ENCODE measurements at places on chromosomes 1 and 21. TPM values are rescaled to one million over a fixed set of nuclear protein-coding genes. Genes with fewer than 3 reads are reported as not detected.

YOD1 gene
- total RNA-seq: 18.9 TPM

GRCh38 chr1:24992124-24992760 is 62.2 kb upstream of the RUNX3 start:
- DNase-seq: no peak

LRRN2 gene
- total RNA-seq: 10.8 TPM

PLEKHM2 gene
- 27.0 TPM for total RNA-seq

GRCh38 chr1:156499842-156500542 is 583 bp downstream of the MEF2D start:
- DNase-seq: no peak

- peak; percentile 53 for DNase-seq
Observed at GRCh38 chr21:36769051-36769839, 70.3 kb downstream of the SIM2 start.

- DNase-seq: no peak
Observed at GRCh38 chr21:24420689-24421088, 1186.6 kb downstream of the MRPL39 start.

APOBEC4 gene
- not detected for total RNA-seq

MTF2 gene
- 86.9 TPM for total RNA-seq

DNA sequence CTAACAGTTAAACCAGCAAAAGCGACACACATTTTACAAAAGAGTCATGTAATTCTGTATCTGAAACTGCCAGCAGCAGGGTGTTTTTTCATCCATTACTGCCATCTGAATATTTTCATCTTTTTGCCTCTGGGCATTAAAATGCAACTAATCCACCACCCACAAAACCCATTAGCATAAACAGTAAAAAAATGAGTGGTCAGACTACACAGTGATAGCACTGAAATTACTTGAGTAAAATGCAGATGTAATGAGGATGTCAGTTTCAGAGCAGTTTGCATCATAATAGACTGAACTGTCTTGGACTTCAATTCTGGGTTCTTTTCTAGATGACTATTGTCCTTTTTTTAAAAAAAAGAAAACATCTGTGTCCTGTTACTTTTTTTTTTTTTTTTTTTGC is 132.3 kb downstream of the GABPA start:
- DNase-seq: no peak

DNA sequence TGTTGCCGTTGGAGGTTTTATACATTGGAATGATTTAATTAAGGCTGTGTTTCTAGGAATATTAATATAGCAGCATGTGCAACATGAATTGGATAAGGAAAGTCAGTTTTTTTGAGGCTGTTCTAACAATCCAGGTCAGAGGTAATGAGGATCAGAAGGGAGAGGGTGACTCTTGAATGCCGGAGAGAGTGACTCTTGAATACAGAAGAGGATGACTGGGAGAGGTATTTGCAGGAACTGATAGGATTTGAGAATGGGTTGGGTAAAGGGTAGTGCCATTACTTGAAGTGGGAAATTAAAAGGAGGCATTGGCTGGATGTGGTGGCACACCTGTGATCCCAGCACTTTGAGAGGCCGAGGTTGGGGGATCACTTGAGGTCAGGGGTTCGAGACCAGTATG is 55.6 kb upstream of the MACF1 start:
- no peak for DNase-seq

DNA sequence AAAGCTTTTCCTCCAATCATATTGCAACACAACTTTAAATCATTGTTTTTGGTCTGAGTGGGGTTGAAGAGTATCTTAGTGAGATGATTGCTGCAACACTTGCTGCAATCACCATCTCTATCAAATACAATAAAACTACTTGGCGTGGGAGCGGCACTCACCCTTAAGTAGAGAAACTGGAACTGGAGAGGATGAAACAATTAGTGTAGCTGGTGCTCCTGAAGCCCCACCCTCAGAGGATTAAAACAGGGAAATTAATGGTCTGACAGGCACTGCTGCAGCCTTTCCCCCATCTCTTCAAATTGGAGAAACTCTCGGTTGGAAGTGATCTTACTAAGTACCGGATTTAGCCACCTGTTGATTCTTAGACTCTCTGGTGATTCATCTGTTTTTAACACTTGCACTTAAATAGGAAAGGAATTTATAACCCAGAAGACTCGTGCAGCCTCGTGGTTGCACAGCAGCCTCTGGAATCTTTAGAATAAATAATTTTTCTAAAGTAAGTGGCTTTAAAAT is 80.5 kb upstream of the KIF26B start:
- DNase-seq: no peak

- no peak for DNase-seq
Observed at GRCh38 chr1:220828950-220829586, 42.4 kb downstream of the MTARC1 start.

- DNase-seq: peak; percentile 38
Observed at GRCh38 chr1:26994020-26994786, 711 bp downstream of the TRNP1 start.

GRCh38 chr1:154849645-154850131 is 20.4 kb downstream of the KCNN3 start:
- no peak for DNase-seq

CBR3 gene
- total RNA-seq: 1.9 TPM

UMODL1 gene
- 0.09 TPM for total RNA-seq

DNA sequence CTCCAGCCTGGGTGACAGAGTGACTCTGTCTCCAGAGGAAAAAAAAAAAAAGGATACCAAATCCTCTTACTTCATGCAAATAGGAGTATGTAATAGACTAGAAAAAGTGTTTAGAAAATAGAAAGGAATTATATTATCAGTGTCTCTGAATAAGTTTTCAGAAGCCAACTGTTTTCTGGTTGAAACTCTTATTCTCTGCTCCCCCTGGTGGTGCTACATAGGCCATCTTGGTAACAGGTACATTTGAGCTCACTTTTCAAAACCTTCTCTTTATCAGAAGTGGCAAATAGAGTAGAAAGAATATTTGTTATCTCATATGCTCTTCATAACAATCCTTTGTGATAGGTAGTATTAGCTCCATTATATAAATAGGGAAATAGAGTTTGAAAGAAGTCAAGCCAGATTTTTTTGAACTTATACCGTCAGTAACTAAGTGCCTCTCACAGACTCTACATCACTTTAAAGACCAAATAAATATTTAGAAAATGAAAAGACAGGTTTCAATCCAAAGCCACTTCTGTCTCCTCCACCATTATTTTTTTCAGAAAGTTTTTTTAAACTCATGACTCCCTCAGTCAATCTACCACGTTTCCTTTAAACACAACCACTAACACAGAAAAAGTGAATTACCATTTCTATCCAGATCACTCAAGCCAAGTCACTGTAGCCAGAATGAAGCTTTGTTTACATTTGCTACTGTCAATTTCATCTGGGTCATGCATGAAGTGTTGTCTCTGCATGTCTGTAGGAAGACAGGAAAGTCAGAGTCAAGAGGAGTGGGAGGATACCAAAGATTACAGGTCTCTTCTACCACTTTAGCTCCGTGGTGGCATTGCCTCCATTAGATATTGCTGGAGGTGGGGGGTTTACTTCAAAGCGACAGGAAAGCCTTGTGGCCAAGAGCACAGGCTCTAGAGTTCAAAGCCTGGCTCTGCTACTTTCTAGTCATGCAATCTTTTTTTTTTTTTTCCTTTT is 45.6 kb downstream of the IL23R start:
- no peak for DNase-seq

SYF2 gene
- total RNA-seq: 22.0 TPM

GRCh38 chr21:29209696-29210095 is 79.3 kb downstream of the MAP3K7CL start:
- no peak for DNase-seq

GRCh38 chr21:33801424-33802405 is 113.9 kb downstream of the ATP5PO start:
- no peak for DNase-seq

DNA sequence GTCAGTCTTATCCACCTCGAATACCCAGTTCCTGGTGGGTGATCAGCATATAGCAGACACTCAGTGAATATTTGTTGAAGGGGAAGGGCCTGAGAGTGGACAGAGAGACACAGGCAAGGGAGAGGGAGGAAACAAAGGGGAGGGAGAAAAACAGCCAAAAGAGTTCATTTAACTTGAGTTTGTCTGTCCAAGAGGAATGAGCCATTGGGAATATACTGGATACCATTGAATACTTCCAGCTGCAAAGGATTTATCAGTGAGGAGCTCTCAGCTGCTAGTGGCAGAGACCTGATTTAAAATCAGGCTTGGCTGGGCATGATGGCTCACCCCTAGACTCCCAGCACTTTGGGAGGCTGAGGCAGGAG is 11.5 kb upstream of the BGLAP start:
- no peak for DNase-seq

DNA sequence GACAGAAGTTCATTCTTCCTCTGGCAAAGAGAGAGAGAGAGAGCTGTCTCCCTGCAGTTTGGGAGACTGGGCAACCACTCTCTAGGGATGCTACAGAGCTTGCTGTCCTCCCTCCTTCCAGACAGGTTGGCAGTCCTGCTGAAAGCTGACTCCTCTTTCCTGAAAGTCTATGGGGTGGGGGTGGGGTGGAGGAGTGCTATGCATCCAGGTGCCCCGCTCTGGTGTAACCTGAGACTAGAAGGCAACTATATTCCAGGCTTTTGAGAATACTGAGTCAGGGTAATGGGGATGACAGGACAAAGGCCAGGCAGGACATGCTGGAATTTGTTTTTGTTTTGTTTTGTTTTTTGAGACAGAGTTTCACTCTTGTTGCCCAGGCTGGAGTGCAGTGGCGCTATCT is 55.4 kb downstream of the OPTC start:
- no peak for DNase-seq

GRCh38 chr1:39184354-39184818 is 20.1 kb upstream of the MACF1 start:
- DNase-seq: no peak

DNA sequence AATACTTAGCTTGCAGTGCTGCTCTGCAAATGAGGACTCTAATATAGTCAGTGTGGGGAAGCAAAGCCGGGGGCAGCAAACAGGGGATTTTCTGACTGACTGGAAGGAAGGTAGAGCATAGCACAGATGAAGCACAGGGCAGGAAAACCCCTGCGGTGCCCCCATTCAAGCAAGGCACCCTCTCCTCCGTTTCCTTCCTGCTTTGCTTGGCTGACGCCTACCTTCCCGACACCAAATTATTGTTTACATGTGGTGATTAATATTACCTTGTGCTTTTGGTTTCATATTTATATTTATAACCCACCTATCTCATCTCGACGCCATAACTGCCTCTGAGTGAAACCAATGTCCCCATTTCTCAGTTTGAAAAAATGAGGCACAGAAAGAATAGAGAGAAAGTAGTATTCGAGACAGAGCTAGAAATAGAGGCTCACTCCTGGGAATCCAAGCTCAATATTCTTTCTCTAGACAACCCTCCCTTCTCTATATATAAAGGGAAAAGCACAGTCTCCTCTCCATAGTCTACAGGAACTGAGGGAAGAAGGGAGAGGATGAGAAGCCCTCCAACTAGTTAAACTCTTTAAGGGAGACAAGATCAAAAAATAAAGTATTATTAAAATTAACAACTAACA is 41.3 kb downstream of the PIK3C2B start:
- no peak for DNase-seq

ADCY10 gene
- 0.27 TPM for total RNA-seq

FAM78B gene
- total RNA-seq: 11.6 TPM

GRCh38 chr1:225476538-225476988 is 48.7 kb upstream of the LBR start:
- no peak for DNase-seq

GRCh38 chr1:202938287-202938925 is 11.4 kb upstream of the KLHL12 start:
- no peak for DNase-seq

DNA sequence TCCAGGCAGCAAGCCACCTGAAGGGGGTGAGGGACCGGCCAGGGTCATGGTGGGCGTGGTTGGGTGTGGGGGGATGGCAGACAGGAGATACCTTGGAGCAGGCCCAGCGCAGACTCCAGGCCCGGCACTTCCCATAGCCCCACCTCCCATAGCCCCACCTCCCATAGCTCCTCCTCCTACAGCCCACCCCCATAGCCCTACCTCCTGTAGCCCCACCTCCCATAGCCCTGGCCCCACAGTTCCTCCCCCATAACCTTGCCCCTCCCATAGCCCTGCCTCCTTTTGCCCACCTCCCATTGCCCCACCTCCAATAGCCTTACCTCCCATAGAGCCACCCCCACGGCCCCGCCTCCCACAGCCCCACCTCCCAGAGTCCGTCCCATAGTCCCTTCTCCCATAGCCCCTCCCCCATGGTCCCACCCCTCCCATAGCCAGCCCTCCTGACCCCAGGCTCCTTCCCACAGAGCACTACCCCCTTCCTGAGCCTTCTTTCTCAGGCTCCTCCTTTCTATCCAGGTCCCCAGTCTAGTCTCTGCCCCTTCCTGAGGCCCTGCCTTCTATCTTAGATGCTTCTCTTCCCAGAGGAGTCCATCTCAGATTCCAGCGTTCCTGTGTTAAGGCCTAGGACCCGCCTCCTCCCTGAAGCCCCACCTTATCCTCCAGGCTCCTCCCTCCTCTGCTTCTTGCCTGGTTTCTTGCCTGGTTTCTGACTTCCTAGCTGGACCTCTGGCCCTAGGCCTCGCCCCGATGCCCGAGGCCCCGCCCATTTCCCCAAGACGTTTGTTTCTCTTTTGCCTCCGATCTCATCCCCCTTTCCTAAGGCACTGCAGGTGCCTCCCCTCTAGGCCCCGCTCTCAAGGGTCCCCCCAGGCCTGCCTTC is 46.8 kb downstream of the PTPRU start:
- DNase-seq: no peak

- no peak for DNase-seq
Observed at GRCh38 chr1:162389021-162389818, 7.7 kb downstream of the C1orf226 start.

DNA sequence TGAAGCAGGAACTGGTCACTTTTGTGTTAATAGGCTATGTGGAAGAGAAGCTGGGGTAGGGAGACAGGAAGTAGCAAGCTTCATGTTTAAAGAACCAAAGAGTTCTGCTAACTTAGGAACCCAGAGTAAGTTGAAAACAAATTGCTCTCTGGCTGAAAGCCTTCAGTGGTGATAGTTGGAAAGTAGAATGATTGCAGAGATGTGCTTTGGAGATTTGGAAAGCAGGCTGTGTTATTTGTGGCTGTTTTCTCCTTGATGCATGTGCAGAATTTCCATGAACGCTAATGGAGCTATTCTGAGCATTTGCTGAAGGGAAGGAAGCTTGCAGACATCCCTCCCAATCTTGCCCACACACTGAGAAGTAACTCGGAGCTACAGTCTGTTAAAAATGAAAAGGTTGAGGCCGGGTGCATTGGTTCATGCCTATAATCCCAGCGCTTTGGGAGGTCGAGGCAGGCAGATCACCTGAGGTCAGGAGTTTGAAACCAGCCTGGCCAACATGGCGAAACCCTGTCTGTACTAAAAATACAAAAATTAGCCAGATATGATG is 45.7 kb downstream of the TCEANC2 start:
- no peak for DNase-seq

HIVEP3 gene
- 18.2 TPM for total RNA-seq

GRCh38 chr1:240189386-240189989 is 97.8 kb downstream of the FMN2 start:
- peak; percentile 23 for DNase-seq

DCDC2B gene
- not detected for total RNA-seq

DNA sequence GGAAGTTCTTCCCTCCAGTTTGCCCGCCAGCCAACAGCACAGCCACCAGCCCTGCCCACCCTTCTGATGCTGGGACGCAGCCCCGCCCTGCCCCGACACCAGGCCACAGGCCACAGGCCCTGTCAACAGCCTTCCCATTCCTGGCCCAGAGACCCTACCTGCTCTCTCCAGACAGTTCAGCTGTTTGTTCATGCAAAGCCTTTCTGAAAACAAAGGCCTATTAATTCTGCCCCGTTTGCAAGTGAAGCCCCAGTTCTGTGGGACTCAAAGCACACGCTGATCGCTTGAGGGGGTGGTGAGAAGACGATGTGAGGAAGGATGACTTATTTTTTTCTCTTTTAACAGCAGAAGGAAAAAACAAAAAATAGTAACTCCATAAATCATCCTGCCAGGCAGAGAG is 55.4 kb upstream of the KIF26B start:
- no peak for DNase-seq

CLIC6 gene
- 0.18 TPM for total RNA-seq

SPRR5 gene
- not detected for total RNA-seq
